ENCODE measurements at places on chromosomes 1 and 21.
A peak's percentile ranks its signal among the peaks of the same experiment; 100 is the strongest.

GRCh38 chr21:27561116-27561515 is 594.2 kb upstream of the ADAMTS5 start:
- DNase-seq, result no peak

DNA sequence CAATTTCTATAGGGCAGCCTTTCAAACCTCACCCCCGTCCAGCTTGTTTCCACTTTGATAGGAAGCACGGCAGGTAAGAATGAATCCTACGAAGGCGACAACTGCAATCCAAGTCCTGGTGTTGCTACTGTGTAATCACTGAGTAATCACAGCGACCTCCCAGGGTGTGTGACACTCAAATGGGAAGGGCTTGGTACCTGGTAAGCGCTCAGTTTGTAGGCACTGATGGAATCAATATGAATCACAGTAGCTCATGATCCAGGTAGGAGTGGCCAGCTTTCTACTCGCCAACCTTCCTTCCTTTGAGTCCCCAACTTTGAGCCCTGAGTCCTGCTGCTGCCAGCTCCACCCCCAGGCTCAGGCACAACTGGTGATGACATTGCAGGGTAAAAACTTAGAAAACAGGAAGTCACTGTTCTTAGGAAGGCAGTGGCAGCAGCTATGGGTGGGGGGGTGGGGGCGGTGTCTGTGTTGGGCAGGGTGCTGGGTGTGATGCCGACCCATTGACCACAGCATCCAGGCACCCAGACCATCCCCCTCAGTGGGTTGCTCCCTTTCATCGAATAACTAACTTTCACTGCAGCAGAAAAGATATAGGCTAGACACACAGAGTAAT is 70.7 kb downstream of the CD247 start:
- DNase-seq, result no peak

- peak; percentile 48 for DNase-seq
Measured at GRCh38 chr1:173295995-173296394, 88.9 kb upstream of the TNFSF4 start.

DNA sequence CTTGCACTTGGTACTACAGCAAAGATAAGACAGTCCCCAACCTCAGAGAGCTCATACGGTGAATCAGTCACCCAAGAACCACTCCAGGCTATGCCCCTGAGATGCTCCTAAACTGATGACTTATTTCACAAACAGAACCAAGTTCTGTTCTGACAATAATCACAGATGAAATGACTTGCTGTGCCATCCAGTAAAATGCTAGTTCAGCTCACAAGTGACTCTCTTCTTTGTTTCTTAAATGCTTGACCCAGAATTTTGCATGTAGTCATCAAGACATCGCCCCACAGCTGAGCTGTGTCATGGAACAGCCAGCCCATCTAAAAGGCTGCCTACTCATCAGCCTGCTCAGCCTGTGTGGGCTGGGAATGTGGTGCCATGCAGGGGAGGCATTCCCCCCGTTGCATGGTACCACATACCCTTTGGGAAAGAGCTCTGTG is 6.1 kb upstream of the SLC19A2 start:
- DNase-seq, result no peak

DNA sequence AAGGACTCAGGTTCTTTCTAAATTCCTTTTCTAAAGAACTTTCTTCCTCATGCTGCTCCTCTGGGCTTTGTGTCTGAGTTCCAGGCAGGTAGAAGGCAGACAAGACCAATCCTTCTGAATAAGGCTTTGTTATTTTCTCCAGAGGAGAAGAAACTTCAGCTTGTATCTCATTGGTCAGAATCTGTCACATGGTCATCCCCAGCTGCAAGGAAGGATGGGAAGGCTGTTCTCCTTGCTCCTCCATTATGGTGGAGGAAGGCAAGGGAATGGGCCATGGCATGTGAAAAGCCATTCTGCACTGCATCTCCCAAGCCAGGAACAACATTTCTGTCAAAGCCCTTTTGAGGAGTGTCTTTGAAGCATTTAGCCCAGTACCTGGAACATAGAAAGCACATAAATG is 50.6 kb upstream of the NTPCR start:
- DNase-seq, result no peak

DNA sequence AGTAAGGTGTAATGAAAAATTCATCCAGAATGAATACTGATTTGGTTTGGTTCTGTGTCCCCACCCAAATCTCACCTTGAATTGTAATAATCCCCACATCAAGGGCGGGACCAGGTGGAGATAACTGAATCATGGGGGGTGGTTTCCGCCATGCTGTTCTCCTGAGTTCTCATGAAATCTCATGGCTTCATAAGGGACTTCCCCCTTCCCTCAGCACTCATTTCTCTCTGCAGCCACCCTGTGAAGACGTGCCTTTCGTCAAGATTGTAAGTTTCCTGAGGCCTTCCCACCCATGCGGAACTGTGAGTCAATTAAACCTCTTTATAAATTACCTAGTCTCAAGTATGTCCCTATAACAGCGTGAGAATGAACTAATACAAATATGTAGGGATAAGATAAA is 5.5 kb upstream of the SYNJ1 start:
- no peak for DNase-seq

All from HFFc6 (cell line).